AG09319 (cell line): ENCODE measurements at places on chromosomes 16 and 17.

DNA sequence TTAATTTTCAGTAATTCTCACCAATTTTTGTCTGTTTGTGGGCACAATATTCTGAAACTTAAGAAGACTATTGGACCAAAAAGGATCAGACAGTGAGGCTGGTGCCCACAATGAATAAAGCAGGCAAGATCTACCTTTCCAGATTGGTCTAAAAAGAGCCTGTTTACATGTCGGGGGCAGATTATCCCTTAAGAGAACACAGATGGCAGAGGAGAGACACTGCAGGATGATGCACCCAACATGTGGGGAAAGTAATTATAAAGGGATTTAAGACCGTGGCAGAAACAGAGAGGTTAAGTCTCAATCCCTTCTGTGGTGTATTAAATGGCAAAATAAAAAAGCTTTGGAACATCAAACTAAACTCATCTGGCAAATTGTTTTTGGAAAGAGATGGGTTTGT, 331.8 kb upstream of the CDH11 start:
- no peak for DNase-seq

- no peak for DNase-seq
Measured at GRCh38 chr16:81836279-81837054, 57.4 kb downstream of the PLCG2 start.

DNA sequence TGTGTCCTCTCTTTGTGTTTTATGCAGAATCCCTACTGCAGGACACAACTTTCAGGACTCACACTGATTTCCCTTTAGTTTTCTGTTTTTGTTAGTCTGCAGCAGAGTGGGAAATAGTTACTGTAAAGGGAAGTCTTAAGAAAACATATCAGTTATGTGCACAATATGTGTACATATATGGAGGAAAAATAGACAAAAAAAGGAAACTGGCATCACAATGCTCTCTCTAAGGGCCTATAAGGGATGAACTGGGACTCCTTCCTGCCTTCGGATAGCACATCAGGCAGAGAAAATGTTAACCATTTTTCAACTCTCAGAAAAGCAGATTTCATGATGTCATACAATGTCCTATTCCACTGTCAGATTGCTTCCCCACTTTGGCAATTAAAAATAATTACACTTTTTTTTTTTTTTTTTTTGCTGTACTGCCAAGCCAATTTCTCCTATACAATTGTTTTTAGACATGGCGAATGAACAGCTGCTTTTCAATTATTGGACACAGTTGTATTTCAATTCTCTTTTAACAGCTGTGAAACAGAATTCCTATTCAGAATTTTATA, 112.5 kb upstream of the KCNJ16 start:
- DNase-seq, result no peak

- no peak for DNase-seq
Measured at GRCh38 chr16:8990445-8990844, 26.7 kb upstream of the USP7 start.

DNA sequence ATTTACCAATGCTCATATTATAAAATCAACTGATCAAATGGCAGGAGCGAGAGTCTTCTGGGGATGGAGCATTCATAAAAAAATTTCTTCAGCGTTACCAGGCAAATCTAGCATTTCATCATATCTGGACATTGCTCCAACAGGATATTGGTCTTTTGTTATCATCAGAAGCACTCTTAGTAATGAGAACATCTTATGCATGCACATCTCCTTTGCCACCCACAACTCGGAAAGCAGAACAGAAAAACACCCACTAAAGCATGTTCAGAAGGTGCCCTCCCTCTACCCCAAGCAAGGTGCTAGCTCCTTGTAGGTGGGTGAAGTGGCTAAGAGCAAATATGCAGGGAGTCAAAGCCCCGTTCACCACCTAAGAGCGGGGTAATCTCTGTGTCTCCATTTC, 18.9 kb downstream of the ARHGAP17 start:
- no peak for DNase-seq

- no peak for DNase-seq
Measured at GRCh38 chr17:49494399-49494985, 601 bp upstream of the NGFR start.

- DNase-seq, result no peak
Measured at GRCh38 chr16:20822521-20823325, 16.4 kb downstream of the REXO5 start.

DNA sequence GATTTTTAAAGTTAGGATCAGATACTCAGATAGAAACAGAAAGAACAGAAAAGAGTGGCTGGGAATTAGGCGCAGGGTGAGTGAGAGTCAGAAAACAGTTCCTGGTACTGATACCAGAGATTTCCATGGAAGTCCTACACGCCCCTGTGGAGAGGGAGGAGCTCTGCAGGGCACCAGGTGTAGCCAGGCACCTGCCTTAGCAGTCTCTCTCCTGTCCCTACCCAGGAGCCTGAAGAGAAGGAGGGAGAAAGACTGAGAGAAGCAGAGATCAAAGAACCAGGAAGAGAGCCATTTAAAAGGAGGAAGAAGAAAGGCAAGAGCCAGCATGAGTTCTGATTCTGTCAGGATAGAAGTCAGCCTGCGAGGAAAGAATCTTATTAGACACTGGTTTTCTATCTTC, 65.0 kb downstream of the CBLN1 start:
- DNase-seq, result no peak

DNA sequence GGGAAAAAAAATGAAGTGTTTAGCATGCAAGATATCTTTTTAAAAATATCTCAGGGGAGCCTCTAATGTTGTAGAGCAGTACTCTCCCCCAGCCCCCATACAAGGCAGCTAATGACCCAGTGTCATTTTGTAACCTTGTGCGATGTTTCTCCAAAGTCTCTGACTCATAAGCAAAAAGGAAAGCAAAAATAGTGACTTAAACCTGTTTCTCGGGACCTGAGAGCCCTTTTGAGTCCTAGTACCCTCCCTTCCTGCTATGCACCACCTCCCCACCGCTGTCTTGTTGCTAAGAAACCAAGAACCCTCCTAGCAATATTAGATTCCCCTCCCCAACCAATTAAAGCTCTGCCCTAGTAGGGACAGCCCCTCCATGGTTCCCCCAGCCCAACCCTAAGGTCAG, 2.8 kb downstream of the MYCBPAP start:
- DNase-seq, result no peak

GRCh38 chr17:76560877-76561221, 21.0 kb downstream of the PRCD start:
- no peak for DNase-seq

- DNase-seq, result peak; percentile 87
Measured at GRCh38 chr17:78879635-78880186, 23.3 kb downstream of the CEP295NL start.
